Common myeloid progenitor, CD34-positive (primary cell): ENCODE measurements at places on chromosomes 2 and 18.

GRCh38 chr18:36770315-36770946 is 58.4 kb downstream of the TPGS2 start:
- no peak for DNase-seq
- H3K36me3 ChIP-seq: no peaks in the 10 kb centered on the region
- H3K27ac ChIP-seq: no peak overlapping the region
- H3K27me3 ChIP-seq: no peaks in the 10 kb centered on the region

- DNase-seq: no peak
- no peak overlapping the region for H3K27ac ChIP-seq
- no peaks in the 10 kb centered on the region for H3K4me1 ChIP-seq
- H3K27me3 ChIP-seq: no peaks in the 10 kb centered on the region
- no peak overlapping the region for H3K4me3 ChIP-seq
Observed at GRCh38 chr2:20178249-20178607, 46.7 kb downstream of the SDC1 start.

DNA sequence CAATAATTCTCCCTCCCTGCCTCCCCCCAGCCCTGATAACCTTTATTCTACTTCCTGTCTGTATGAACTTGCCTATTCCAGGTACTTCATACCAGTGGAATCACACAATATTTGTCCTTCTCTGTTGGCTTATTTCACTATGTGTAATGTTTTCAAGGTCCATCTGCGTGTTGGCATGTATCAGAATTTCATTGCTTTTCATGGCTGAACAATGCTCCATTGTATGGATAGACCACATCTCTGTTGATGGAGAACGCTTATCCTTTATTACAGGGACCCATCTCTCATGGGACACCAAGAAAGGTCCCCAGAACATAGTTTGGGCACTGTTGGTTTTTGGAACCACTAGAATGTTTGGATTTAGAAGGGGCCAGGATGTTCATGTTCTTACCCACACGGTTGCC is 40.2 kb downstream of the ATOH8 start:
- no peak for DNase-seq
- no peaks in the 10 kb centered on the region for H3K36me3 ChIP-seq
- H3K4me1 ChIP-seq: no peaks in the 10 kb centered on the region
- no peak overlapping the region for H3K4me3 ChIP-seq
- no peak overlapping the region for H3K27ac ChIP-seq
- no peaks in the 10 kb centered on the region for H3K27me3 ChIP-seq

GRCh38 chr2:132929786-132930185 is 259.8 kb upstream of the LYPD1 start:
- H3K27ac ChIP-seq: no peak overlapping the region
- no peaks in the 10 kb centered on the region for H3K36me3 ChIP-seq
- H3K27me3 ChIP-seq: no peaks in the 10 kb centered on the region
- H3K4me3 ChIP-seq: no peak overlapping the region
- H3K4me1 ChIP-seq: no peaks in the 10 kb centered on the region

DNA sequence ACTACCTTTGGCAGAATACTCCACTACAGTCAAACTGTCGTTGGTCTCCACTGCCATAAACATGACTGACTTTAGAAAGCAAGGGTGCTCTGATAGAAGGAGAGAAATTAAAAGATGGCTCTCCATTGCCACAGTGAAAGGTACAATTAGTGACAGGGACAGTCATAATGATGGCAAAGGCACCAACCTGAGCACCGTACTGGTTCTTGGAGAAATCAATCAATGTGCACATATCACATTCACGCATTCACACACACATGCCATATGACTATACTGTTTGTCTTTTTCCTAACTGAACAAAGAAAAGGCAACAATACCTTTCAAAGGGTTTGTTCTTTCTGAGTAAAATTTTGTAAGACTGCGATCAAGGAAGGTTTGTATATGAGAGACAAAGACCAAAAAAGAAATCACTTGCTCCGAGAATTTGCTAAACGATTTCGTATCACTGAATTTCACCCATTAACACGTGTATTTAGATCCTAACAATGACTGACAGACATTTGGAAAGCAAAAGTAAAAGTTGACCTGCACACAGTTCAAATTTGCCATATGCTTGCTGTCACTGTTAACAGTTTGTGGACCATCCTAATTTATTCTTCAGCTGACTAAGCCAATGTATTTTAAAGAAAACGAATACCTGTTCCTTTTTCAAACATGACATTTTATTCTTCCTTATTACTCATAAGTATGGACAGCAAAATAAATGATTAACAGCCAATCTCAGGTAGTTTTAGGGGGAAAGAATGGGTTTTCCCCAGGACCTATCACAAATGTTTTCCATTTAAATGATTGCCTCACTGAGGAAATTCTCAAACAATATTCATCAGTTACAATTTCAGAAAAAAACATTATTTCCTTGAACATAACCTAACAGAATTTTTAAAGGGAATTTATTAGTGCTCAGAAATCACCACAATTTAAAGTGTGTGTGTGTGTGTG is 644.4 kb downstream of the ZEB2 start:
- DNase-seq: no peak
- no peak overlapping the region for H3K4me3 ChIP-seq
- H3K36me3 ChIP-seq: no peaks in the 10 kb centered on the region

GRCh38 chr2:169823996-169824372 is 721 bp downstream of the METTL5 start:
- H3K27me3 ChIP-seq: no peaks in the 10 kb centered on the region
- DNase-seq: no peak
- H3K27ac ChIP-seq: peak overlapping the region; percentile 66
- peak overlapping the region; percentile 81 for H3K4me3 ChIP-seq
- peaks cover 16% of the 10 kb centered on the region for H3K36me3 ChIP-seq

DNA sequence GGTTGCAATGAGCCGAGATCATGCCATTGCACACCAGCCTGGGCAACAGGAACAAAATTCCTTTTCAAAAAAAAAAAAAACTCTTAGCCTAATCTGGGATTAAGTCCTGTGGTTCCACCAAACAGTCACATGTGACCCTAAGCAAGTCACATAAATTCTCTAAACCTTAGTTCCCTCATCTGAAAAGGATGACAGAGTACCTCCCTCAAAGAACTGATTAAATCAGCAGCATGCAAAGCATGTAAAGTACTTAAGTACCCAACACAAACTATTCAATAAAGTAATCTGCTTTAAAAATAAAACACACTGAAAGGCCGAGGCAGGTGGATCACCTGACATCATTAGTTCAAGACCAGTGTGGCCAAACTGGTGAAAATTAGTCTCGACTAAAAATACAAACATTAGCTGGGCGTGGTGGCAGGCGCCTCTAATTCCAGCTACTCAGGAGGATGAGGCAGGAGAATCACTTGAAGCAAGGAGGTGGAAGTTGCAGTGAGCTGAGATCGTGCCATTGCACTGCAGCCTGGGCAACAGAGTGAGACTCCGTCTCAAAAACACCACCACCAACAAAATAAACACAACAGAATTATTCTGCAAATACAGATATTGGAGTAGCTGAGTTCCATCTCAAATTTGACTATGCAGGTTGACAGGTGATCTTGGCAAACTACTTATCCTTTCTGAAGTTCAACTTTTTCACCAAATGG is 7.0 kb downstream of the USP34 start:
- peaks cover 5% of the 10 kb centered on the region for H3K4me1 ChIP-seq
- DNase-seq: no peak
- H3K36me3 ChIP-seq: no peaks in the 10 kb centered on the region
- no peak overlapping the region for H3K4me3 ChIP-seq
- H3K27ac ChIP-seq: no peak overlapping the region

GRCh38 chr2:8892111-8892510 is 54.7 kb upstream of the KIDINS220 start:
- H3K27me3 ChIP-seq: no peaks in the 10 kb centered on the region
- peaks cover 7% of the 10 kb centered on the region for H3K4me1 ChIP-seq
- peaks cover 7% of the 10 kb centered on the region for H3K36me3 ChIP-seq
- H3K27ac ChIP-seq: no peak overlapping the region
- no peak for DNase-seq

GRCh38 chr18:79422022-79422782 is 26.5 kb downstream of the NFATC1 start:
- H3K27me3 ChIP-seq: no peaks in the 10 kb centered on the region
- H3K4me3 ChIP-seq: no peak overlapping the region
- no peaks in the 10 kb centered on the region for H3K4me1 ChIP-seq

DNA sequence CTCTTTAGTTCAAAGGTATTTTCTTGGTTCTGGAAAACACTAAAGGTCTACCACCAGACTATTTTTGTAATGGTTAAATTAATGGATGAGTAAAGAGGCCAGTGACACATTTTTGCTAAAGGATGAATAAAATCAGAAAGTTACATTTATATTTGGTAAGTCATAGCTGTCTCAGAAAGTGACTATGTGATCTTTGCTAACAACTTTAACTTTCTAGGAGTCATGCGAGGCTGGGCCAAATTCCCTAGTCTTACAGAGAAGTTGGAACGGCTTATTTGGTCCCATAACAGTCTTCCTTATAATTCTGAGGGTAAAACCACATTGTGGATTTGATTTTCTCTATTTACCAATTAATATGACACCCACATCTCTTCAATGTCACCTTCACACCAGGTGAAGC is 198.1 kb downstream of the PDE1A start:
- H3K4me3 ChIP-seq: no peak overlapping the region
- H3K27me3 ChIP-seq: no peaks in the 10 kb centered on the region
- no peaks in the 10 kb centered on the region for H3K36me3 ChIP-seq
- H3K4me1 ChIP-seq: no peaks in the 10 kb centered on the region
- H3K27ac ChIP-seq: no peak overlapping the region

DNA sequence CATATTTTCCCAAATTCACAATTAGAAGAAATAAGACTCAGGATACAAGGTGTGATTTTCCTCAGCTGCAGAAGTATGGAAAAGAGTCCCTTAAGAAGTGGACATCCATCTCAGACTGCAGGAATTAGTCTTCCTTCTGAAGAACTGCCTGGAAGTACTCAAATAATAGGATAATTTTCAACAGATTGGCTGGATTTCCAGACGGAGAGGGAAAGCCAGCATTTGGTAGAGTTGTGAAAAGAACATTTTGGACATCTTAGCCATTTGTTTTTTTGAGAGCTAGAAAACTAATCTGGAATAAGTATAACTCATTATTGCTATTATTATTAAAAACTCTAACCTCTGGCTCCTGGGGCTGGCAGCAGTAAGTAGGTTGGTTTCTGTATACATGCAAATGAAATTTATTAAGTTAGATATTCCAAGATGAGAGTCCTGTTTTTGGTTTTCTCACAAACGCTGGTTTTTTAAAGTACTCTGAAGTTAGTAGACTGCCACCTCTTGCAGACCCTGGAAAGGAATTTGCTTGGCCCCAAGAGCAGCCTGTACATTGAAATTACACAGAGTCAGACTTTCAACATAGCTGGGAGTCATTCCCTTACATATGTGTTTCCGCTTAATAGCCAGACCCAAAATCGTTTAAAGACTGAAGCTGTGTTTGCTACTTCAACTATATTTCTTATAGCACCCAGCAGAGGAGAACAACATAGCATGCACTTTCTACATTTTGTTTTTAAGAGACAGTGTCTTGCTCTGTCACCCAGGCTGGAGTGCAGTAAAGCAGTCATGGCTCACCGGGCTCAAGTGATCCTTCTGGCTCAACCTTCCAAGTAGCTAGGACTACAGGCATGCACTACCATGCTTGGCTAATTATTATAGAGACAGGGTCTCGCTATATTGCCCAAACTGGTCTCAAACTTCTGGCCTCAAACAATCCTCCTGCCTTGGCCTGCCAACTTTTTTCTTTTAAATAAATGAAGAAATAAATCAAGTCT is 142.4 kb downstream of the THADA start:
- no peak overlapping the region for H3K27ac ChIP-seq
- DNase-seq: no peak
- no peaks in the 10 kb centered on the region for H3K27me3 ChIP-seq
- H3K4me1 ChIP-seq: peaks cover 17% of the 10 kb centered on the region

DNA sequence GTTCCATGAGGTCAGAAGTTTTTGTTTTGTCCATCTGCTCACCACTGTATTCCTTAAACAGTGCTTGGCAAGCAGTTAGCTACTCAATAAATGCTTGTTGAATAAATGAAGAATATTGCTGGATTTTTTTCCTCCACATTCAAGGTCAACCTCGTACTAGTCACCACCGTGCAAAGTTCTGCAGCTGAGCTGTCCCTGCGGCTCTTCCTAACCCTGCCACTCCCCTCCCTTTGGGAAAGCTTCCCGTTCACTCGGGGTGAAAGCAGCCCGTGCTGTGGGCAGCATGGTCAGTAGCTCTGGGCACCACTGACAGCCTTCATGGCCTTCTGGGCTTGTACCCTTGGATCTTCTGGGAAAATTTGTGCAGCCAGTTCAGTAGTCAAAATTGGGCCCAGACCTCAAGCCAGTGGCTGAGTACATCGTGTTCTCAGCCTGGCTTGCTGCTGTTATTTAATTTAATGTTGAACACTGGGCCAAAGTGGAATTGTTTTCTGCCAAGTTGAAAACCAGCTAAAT is 469.3 kb upstream of the RAB12 start:
- H3K4me1 ChIP-seq: no peaks in the 10 kb centered on the region
- H3K4me3 ChIP-seq: no peak overlapping the region
- H3K27me3 ChIP-seq: no peaks in the 10 kb centered on the region
- DNase-seq: no peak
- no peak overlapping the region for H3K27ac ChIP-seq

- no peaks in the 10 kb centered on the region for H3K4me1 ChIP-seq
- no peaks in the 10 kb centered on the region for H3K27me3 ChIP-seq
- H3K36me3 ChIP-seq: no peaks in the 10 kb centered on the region
- no peak overlapping the region for H3K4me3 ChIP-seq
- H3K27ac ChIP-seq: no peak overlapping the region
- DNase-seq: no peak
Observed at GRCh38 chr2:35891936-35892335, 463.6 kb upstream of the CRIM1 start.

- H3K27ac ChIP-seq: no peak overlapping the region
- DNase-seq: no peak
- H3K27me3 ChIP-seq: peaks cover 1% of the 10 kb centered on the region
- H3K36me3 ChIP-seq: no peaks in the 10 kb centered on the region
Observed at GRCh38 chr2:71898375-71898774, 249.3 kb downstream of the CYP26B1 start.

DNA sequence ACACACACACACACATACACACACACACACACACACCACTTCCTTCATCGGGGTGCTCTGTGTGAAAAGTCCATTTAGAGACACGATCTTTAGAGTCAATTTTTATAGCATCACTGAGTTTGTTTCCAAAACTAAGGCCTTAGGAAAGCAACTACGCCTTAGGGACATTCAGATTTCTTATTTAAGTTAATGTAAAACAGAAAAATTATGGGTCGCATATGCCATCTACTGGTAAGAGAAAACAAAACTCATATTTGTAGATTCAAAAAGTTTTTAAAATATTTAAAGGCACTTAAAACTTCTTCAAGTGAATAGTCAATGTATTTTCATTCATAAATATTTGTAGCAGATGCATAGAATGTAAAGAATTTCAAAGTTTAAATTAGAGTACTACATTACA is 166.2 kb downstream of the ATAD2B start:
- H3K4me3 ChIP-seq: no peak overlapping the region
- H3K4me1 ChIP-seq: peaks cover 5% of the 10 kb centered on the region
- H3K27me3 ChIP-seq: no peaks in the 10 kb centered on the region
- peaks cover 8% of the 10 kb centered on the region for H3K36me3 ChIP-seq
- peak; percentile 67 for DNase-seq
